ENCODE measurements at places on chromosomes 1 and 21. TPM values are rescaled to one million over a fixed set of nuclear protein-coding genes. Genes with fewer than 3 reads are reported as not detected.

The TMOD4 gene
- total RNA-seq = 2.8 TPM

The LRRC71 gene
- total RNA-seq = not detected

The CELA2B gene
- total RNA-seq = not detected

The CASQ2 gene
- total RNA-seq = not detected

The RNPC3 gene
- total RNA-seq = 25.4 TPM

The AMY1B gene
- total RNA-seq = not detected

The GLMN gene
- total RNA-seq = 29.9 TPM

The WNT2B gene
- not detected for total RNA-seq
